Non-pigmented ciliary epithelial cell (primary cell): ENCODE measurements at places on chromosomes 2 and 18.
A peak's percentile ranks its signal among the peaks of the same experiment; 100 is the strongest.

GRCh38 chr18:2979129-2979528 lies 33.8 kb downstream of the LPIN2 start:
- peak; percentile 64 for DNase-seq

DNA sequence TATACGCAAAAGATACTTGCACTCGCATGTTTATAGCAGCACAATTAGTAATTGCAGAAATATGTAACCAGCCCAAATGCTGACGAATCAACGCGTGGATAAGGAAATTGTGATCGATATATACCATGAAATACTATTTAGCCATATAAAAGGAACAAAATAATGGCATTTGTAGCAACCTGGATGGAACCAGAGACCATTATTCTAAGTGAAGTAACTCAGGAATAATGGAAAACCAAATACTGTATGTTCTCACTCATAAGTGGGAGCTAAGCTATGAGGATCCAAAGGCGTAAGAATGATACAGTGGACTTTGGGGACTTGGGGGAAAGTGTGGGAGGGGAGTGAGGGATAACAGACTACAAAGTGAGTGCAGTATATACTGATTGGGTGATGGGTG lies 1008.0 kb upstream of the CRIM1 start:
- DNase-seq, result no peak

GRCh38 chr2:217610401-217610814 lies 392.4 kb downstream of the TNS1 start:
- no peak for DNase-seq

GRCh38 chr18:35114305-35114704 lies 73.1 kb downstream of the MAPRE2 start:
- no peak for DNase-seq

DNA sequence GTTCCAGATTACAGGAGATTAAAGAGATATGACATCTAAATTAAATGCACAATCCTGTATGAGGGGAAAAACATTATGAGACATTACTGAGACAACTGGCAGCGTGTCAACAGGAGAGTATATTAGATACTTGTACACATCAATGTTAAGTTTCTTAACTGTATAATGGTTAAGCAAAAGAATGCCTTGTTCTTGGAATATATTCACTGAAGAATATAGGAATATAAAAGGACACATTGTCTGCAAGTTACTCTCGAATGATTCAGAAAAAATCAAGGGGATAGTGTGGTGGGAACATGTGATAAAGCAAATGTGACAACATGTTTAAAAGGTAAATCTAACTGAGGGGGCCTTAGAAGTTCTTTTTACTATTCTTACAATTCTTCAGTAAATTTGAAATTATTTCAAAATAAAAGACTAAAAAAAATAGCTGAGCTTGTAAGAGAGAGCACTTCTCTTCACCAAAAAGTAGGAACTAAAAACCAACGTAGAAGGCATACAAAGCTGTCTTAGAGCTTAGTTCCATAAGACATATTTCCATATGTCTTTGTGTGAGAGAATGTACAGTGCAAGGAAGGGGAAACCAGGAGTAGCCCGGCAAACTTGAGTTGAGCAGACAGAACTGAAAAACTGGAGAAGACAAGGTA lies 7.5 kb downstream of the WDPCP start:
- DNase-seq, result no peak

DNA sequence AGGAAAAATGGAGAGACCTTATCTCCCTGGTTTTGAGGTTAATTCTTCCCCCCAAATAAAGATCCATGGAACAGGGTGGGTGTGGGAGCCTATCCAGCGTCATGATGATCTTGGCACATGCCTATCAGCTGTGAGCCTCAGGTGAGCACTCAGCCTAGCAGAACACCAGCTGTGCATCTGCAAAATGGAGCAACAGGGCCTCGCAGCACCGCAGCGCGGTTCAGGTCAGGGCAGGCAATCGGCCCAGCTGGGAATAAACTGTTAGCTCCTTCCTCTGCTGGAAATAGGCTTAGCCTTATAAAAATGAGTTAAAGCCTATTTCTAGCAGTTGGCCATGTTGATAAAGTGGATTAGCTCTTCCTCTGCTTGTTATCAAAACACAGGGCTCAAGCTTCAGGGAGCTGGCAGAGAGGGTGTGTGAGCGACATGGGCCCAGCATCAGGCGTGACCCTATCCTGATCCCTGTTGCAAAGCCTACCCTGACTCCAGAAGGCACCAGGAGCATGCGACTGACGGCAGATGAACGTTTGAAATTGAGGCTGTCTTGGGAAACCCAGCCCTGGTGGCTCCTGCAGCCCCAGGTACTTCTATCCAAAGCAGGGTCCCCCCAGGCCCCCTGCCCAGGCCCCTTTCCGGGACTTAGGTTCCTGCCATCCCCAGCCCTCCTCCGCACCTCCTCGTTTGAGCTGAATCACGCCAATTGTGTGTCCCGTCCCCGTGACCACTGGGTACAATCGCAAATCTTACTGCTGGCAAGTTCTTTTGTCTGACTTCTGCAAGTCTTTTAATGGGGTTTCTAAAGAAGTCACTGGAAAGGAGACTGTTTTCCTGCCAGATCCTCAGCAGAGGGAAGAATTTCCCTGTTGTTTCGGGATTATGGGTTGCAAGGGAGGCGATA lies 35.4 kb downstream of the ARHGEF4 start:
- DNase-seq, result no peak

GRCh38 chr2:130019402-130019801 lies 39.9 kb downstream of the RAB6C start:
- no peak for DNase-seq

GRCh38 chr2:232292395-232293154 lies 86.0 kb upstream of the ALPP start:
- DNase-seq, result peak; percentile 24

GRCh38 chr18:76350134-76351025 lies 144.7 kb downstream of the ZNF516 start:
- DNase-seq, result no peak

- no peak for DNase-seq
These were observed 25.1 kb downstream of the EFEMP1 start for GRCh38 chr2:55898386-55899040.

DNA sequence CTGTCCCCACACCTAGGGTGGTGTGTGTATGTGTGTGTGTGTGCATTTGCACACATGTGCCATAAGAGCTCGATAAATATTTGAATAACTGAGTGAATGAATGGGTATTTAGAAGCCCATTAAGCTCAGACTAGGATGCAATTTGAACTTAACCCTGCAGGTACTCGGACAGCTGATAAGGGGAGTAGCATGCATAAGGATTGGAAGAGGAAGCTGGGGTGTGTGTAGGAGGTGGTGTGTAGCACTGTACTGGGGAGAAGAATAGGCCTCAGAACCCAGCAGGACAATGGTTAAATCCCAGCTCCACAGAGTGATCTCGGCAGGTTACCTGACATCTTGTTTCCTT lies 1.8 kb upstream of the KCNF1 start:
- no peak for DNase-seq
